ENCODE measurements at places on chromosomes 1 and 21. TPM values are rescaled to one million over a fixed set of nuclear protein-coding genes. Genes with fewer than 3 reads are reported as not detected.

- no peak for DNase-seq
These were observed 10.6 kb downstream of the PLXNA2 start for GRCh38 chr1:208233546-208233945.

GRCh38 chr1:59279645-59280044 lies 17.2 kb upstream of the FGGY start:
- DNase-seq = no peak

GRCh38 chr1:150141452-150141851 lies 8.3 kb upstream of the PLEKHO1 start:
- no peak for DNase-seq

DNA sequence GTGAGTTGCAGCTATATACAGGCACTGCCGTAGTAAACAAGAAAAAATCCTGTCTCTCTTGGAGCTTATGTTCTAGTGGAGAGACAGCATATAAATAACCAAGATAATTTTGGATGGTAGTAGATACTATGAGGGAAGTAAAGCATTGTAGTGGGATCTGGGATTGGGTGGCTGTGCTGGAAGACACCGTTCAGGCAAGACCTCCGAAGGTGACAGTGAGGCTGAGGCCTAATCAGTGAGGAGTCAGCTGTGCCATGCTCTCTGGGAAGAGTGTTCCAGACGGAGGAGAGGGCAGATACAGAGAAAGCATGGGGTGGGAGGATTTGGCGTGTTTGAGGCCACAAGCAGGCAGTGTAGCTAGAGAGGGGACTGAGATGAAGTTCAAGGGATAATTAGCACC lies 6.0 kb downstream of the TMEM222 start:
- no peak for DNase-seq

GRCh38 chr1:12173041-12173509 lies 6.3 kb downstream of the TNFRSF1B start:
- DNase-seq = no peak

Gene SPRR2D
- polyA plus RNA-seq = not detected

Gene GPR25
- polyA plus RNA-seq = not detected

Gene RGS8
- not detected for polyA plus RNA-seq

Gene TRIM63
- polyA plus RNA-seq = 3.3 TPM

Data from kidney (tissue), 22 donors.